Left lung (tissue), 14 donors: ENCODE measurements at places on chromosomes 6 and 20. TPM values are rescaled to one million over a fixed set of nuclear protein-coding genes. Genes with fewer than 3 reads are reported as not detected.

- H3K27me3 ChIP-seq: no peaks in the 10 kb centered on the region
- DNase-seq: no peak
- H3K27ac ChIP-seq: no peak overlapping the region
- H3K36me3 ChIP-seq: no peaks in the 10 kb centered on the region
Observed at GRCh38 chr6:165758441-165758840, 95.4 kb upstream of the PDE10A start.

DNA sequence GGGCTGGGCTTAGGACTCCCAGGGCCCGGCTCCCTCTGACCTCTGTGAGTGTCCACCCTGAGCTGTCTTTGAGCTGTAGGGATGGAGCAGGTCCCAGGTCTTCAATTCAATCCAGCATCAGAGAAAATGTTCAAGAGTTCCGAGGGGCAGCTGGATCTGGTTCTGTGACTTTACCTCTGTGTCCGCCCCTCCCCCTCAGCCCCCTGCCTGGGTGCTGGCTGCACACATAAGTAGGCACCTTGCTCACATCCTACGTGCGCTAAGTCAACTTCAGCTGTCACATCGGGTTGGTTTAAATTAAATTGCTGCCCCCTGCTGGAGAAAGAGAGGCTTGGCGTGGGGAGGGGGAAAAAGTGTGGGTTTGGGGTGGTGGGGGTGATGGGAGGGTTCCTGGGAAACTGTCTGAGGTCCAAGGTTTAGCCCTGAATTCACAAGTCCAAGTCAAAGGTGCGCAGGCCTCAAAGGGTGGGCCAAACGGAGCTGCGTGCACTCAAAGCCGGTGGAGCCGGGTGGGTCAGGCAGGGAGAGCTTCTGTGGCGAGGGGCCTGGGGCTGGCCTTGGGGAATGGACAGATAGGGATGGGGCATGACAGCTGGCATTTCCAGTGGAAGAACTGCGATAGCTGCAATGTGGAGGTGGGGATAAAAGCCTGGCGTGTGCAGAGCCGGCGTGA is 3.0 kb downstream of the WFDC5 start:
- H3K36me3 ChIP-seq: no peaks in the 10 kb centered on the region
- no peak overlapping the region for H3K4me3 ChIP-seq
- peaks cover 32% of the 10 kb centered on the region for H3K27me3 ChIP-seq
- no peaks in the 10 kb centered on the region for H3K4me1 ChIP-seq

DNA sequence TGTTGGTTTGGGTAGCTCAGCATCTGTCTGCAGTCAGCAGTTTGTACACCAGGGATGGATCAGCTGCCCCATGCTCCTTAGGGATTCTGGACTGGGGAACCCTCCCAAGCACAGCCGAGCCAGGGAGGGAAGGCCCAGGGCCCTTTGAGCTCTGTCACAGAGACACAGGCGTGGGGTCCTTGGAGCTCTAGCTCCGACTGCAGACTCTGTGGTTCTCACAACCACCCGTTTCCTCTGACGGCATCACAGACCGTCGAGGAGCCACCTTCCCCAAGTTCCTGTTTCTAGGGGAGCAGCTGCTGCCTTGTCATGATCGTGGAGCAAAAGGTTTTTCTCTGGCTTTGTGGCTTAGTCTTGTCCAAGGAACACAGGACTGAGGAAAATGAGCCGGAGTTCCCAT is at the start of gene SLA2:
SLA2 (minus strand) TSS at position 199 of the 400 bp plus-strand sequence. CDS start 4,861 bp downstream, outside the sequence.
- no peaks in the 10 kb centered on the region for H3K27me3 ChIP-seq
- DNase-seq: no peak
- no peak within 1 kb of the TSS for H3K27ac ChIP-seq
- H3K36me3 ChIP-seq: peaks cover 1% of the 10 kb centered on the region
- H3K4me1 ChIP-seq: no peaks in the 10 kb centered on the region

- DNase-seq: no peak
- H3K36me3 ChIP-seq: no peaks in the 10 kb centered on the region
- H3K4me1 ChIP-seq: no peaks in the 10 kb centered on the region
- H3K27ac ChIP-seq: no peak overlapping the region
Observed at GRCh38 chr6:162363757-162364156, 363.8 kb downstream of the PRKN start.

CST5 gene
- not detected for total RNA-seq

THBD gene
- 77.4 TPM for total RNA-seq

ZNF184 gene
- 6.0 TPM for total RNA-seq

MPC1 gene
- total RNA-seq: 56.7 TPM

TRIM31 gene
- 0.99 TPM for total RNA-seq
